ENCODE measurements at places on chromosomes 6 and 20.

DNA sequence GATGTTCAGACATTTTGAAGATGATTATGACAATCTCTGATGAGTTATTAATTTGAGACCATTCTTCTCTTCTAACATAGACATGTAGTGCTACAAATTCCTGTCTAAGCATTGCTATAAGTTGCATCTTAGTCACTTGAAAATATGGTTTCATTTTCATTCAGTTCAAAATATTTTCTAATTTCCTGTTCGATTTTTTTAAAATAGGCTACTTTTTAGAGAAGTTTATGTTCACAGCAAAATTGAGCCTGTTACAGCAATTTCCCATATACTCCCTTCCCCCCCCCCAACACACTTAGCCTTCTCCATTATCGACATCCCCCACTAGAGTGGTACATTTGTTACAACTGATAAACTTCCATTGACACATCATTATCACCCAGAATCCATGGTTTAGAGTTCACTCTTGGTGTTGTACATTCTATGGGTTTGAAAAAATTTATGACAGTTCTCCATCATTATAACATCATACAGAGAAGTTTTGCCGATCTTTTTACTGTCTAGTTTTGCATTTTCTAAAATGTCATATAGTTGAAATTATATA is 31.2 kb downstream of the PLAGL1 start:
- no peak for DNase-seq

DNA sequence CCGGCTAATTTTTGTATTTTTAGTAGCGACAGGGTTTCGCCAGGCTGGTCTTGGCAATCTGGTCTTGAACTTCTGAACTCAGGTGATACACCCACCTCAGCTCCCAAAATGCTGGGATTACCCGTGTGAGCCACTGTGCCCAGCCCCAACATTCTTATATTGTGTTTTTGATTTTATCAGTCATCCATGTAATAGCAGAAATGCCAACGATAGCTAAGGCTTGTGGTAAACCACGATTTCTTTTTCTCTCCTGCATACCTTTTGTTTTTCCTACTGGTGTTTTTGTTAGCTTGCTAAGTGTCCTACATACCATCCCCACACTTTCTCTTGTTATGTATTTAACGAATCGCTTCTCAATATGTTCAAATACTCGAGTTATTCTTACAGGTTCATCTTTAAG is 12.1 kb downstream of the PHACTR2 start:
- no peak for DNase-seq

DNA sequence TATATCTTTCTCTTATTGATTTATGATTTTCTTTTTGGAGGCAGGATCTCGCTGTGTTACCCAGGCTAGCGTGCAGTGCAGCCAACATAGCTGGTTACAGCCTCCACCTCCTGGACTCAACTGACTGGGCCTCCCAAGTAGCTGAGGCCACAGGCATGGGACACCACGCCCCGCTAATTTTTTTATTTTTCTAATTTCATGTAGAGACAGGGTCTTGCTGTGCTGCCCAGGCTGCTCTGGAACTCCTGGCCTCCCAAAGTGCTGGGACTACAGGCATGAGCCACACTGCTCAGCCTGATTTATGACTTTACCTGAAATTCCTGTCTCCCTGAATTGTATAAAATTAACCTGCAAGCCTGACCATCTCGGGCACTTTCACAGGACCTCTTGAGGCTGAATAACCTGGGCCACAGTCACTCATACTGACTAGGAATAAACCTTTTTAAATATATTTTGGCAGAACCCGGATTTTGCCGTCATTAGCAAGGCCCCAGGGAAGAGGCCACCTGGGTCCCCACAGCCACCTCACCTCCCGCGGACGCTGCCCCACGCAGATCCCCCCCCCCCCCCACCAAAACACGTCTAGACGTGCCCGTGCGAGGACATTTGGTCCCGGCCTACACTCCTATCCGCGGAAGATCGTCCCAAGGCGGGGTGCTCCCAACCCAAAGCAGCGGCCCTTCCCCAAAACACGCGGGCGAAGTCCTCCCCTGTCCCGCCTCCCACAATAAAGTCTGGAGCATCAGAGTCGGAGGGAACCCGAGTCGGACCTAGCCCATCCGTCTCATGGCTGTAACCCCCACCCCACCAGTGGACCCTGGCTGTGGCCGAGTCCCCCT is 902 bp downstream of the ZNF337 start:
- no peak for DNase-seq

DNA sequence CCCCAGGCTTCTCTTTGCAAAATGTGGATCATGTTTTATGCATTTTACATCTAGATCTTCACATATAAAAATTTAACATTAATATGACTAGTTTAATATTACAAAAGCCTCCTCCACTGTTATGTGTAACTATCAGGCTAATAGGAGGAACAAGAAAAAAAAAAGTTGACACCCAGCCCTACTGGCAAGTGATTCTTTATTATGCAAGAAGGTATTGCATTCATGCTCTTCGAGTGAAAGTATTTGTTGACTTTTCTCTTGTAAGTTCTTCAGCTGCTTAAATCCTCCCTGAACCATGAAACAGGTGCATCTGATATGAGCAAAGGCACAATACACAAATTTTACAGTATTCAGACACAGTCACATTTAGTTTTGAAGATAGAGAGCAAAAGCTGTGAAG is 716 bp upstream of the HLA-DQB2 start:
- DNase-seq: no peak

- DNase-seq: no peak
Observed at GRCh38 chr6:155003476-155003875, 8.4 kb downstream of the TIAM2 start.

DNA sequence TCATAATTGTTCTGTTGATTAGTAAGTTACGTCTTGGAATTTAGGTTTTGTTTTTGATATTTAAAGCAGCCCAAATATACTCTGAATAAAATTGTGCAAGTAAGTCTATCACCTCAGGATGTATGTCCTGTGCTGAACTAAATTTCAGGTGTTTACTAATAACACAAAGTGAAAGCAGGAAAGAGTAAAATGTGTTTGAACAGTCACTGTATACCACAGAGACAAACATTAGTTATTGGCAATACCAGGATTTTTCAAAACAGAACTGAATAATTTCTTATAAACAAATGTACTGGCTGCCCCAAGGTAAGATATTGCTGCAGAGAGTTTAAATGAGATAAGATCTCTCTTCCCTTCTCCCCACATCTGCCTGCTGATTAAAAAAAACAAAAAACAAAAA is 404.7 kb upstream of the RUNX2 start:
- DNase-seq: no peak

DNA sequence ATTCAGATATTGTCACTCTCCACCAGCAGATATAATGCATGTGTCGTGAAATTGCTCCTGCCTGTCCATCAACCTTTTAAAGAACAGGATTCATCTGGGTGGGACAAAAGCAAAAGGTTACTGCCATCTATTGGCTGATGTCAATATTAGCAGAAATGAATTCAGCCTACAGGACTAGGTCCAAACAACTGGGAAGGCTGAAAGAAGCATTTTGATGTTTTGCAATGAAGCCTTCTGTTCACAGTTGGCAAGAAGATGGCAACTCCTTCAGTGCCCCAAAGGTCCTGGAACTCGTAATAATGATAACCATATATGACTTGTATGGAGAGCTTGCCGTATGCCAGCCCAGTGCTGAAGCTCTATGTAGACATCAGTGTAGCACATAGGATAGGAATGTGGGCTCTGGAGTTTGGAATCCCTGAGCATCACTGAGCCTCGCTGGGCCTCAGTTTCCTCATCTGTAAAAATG is 7.5 kb downstream of the BCAS1 start:
- DNase-seq: no peak

- DNase-seq: no peak
Observed at GRCh38 chr6:71489736-71490135, 201.1 kb downstream of the OGFRL1 start.

DNA sequence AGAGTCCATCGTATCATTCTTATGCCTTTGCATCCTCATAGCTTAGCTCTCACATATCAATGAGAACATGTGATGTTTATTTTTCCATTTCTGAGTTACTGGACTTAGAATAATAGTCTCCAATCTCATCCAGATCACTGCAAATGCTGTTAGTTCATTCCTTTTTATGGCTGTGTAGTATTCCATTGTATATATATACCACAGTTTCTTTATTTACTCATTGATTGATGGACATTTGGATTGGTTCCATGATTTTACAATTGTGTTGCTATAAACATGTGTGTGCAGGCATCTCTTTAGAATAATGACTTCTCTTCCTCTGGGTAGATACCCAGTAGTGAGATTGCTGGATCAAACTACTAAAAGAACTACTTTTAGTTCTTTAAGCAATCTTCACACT is 21.0 kb upstream of the TFB1M start:
- DNase-seq: no peak

- no peak for DNase-seq
Observed at GRCh38 chr6:53889365-53889764, 94.6 kb downstream of the LRRC1 start.

GRCh38 chr20:60053125-60053817 is 95.0 kb downstream of the CDH26 start:
- DNase-seq: no peak

GRCh38 chr6:27188885-27189418 is 58.5 kb upstream of the PRSS16 start:
- peak; percentile 44 for DNase-seq

DNA sequence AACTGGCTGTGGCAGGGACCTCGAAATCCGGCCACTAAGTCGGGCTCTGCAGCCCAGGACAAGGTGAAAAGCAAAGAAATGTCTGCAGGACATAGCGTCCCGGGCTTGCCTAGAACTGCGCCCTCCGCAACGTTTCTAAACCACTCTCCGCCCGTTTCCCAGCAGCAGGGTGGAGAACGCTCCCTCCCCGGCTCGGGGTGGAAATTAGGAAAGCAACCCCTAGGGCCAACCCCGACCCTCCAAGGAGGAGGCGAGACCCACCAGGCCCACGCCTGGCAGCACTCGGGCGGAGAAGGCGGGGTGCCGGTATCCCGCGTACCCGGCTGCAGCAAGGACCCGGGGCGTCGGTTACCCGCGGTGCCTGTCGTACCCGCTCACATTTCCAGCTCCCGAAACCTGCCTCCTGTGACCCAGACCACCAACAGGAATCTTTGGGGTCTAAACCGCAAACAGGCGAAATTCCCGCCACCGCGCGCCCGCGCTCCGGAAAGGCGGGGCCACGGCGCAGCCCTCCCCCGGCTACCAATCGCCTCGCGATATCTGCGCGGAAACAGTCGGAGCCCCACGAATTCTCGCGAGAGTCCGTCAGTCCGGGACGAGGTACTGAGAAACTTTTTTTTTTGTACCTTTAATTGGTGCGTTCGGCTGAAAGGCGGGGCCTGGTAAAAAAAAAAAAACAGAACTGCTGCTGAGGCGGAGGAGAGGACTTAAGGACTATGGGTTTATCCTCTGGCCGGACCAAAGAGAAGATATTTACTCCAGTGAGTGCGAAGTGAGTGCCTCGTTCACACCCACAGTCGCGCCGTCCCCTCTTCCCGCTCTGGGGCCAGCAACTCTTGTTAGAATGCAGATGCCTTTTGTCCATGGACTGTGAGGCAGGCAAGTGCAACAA is at the start of gene MMS22L:
TSS of gene MMS22L (minus strand) at position 491 of the 892 bp plus-strand sequence. CDS start 739 bp downstream, outside the sequence.
- peak; percentile 91 for DNase-seq

DNA sequence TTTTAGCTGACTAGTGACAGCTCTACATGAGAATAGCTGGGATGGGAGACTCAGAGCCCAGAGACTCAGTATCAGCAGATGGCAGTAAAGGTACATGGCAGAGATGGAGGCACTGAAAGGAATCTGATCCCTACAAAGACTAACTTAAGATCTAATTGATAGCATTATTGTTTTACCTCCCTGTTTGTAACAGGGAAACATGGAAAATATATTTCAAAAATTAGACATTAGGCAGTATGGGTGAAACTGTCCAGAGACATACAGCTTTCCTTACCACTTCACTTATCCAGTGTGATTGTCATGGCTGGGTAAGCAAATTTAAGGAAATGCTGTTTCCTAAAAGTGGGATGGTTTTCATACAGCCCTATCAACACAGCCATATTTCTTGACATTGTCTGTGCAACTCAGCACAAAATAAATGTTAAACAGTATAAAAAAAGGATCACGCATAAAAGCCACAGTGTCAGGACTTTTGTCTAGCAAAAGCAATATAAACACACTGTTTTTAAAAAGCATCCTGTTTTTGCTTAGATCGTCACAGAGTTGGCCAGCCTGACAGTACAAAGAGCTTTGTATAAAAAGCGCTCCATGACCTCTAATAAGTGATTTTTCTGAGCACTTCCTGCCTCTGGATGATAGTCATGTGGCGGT is 376.9 kb downstream of the PHF3 start:
- no peak for DNase-seq

GRCh38 chr6:17998442-17998841 is 11.0 kb upstream of the KIF13A start:
- no peak for DNase-seq

DNA sequence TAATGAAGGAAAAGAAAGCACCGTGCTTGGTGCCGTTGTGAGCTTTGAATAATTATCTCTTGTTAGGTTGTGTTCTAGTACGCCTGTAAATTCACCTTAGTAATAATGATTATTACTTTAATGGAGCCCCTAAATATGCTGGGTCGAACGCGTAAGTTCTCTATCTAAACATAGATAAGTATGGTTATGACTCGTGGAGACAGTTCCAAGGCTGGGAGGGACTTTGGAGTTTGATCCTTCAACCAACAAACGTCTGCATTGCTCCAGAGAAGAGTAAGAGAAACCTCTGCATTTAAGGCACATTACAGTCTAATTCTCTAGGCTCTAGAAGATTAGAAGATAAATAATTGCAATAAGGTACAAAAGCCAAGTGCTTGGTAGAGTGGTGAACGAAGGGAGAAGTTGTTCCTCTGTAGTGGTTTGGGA is 514 bp downstream of the ACOT13 start:
- no peak for DNase-seq

DNA sequence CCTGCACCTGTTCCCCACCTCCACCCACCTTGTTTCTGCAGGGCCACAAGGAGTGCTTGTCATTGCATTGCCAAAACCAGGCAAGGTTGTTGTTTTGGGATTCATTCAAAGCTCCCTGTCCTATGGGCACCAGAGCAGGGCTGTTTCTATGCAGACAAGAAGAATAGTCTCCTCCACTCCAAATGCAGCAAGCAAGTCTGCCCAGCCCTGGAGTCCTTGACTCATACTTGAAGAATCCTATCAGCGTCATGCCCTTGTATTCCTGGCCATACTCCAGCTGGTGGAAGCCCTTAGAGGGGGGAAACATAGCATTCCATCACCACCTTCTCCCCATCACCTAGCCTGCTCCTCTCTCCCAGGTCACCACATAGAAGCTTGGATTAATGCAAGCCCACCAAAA is 145.3 kb upstream of the ECI2 start:
- no peak for DNase-seq

GRCh38 chr6:138432063-138432356 is 28.0 kb downstream of the HEBP2 start:
- DNase-seq: no peak

- no peak for DNase-seq
Observed at GRCh38 chr6:32224696-32225095, 829 bp upstream of the NOTCH4 start.

DNA sequence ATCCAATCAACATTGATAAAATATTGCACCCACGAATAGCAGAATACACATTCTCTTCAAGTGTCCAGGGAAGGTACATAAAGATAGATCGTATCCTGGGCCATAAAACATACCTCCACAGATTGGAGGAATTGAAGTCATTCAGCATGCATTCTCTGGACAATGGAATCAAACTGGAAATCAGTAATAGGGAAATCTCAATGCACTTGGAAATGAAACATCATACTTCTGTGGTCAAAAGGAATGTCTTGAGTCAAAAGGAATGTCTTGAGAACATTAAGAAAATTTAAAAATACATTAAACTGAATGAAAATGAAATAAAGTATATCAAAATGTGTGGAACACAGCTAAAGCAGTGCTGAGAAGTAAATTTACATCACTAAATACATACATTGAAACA is 138.8 kb downstream of the TFAP2A start:
- DNase-seq: no peak

GRCh38 chr20:4811661-4812181 is 90.0 kb downstream of the PRND start:
- DNase-seq: peak; percentile 29
